ENCODE measurements at places on chromosomes 1 and 21. TPM values are rescaled to one million over a fixed set of nuclear protein-coding genes. Genes with fewer than 3 reads are reported as not detected.

Gene SAMD13
- 0.15 TPM for total RNA-seq

DNA sequence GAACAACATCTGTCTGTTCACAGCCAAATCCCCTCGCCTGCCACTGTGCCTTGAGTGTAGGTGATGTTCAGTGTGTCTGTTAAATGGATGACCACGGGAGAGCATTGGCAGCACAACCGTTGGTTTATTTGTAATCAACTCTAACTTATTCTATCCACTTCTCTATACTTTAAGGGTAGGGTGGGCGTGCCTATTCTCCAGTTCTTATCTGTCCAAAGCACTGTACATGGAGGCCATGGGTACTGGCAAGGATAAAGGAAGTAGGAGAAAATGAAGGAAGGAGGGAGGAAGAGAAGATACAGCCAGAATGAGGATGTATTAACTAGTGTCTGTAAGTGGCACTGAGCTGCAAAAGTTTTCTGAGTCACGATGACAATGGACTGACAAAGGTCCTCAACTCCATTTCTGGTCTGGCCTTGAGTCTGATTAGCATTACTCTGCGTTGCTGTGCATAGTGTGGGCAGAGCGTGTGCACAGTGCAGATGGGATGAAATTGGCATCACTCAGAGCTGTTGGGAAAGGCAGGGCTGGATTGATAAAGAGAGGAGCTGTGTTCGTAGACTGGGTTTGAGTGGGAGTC lies 7.1 kb downstream of the RHOU start:
- no peak for DNase-seq

DNA sequence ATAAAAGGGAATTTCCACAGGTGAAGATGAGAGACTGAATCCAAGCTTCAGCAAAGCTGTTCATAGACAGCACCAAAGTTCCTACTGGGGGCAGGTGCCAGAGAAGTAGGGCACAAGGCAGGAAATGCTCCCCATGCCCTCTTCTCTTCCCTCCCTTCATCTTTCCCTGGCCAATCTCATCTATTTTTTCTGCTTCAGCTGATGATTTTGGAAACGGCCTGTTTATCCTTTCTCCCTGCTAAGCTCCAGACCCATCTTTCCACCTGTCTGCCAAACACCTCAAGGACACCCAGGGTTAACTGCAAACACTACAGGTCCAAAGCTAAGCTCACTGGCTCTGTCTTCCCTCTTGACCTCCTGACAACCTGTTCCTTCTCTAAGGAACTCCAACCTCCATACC lies 18.1 kb downstream of the KCND3 start:
- no peaks in the 10 kb centered on the region for H3K36me3 ChIP-seq
- H3K27me3 ChIP-seq = peaks cover 32% of the 10 kb centered on the region
- no peak overlapping the region for H3K27ac ChIP-seq
- no peaks in the 10 kb centered on the region for H3K4me1 ChIP-seq

DNA sequence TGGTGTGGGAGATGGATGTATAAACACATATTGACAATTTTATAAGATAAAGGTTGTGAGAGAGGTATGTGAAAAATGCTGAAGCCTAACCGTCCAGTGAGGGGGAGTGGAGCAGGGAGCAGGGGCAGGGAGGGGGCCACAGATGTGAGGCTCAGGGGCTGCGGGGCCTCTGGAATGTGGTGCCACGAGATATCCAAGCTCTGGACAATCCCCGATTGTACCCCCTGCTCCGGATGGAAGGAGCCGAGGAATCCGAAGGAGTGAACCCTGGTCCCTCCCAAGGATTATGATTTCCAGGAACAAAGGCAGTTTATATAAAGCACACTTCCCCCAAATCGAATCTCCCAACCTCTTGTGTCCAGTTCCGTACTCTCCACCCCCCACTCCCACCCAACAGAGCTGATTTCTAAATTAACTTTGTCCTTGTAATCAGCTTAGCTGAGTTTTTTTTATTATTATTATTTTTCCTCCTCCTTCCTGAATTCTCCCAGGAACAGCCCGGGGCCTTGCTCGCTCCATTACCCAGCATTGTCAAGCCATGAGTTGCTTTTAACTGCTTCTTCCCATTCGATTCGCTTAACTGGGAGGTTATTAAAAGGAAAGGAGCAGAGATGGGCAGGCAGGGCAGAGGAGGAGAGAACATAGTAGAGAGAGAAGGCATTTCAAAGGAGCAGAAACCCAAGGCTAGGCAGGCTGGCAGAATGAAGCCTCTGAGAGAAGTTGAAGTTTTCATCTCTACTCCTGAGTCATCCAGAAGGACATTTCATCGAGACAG lies 9.4 kb downstream of the KIRREL1 start:
- no peak overlapping the region for H3K27ac ChIP-seq
- H3K36me3 ChIP-seq = no peaks in the 10 kb centered on the region
- H3K4me1 ChIP-seq = no peaks in the 10 kb centered on the region
- no peak for DNase-seq
- no peak overlapping the region for H3K4me3 ChIP-seq
- peaks cover 7% of the 10 kb centered on the region for H3K27me3 ChIP-seq

Gene SMG5
- total RNA-seq = 68.1 TPM

DNA sequence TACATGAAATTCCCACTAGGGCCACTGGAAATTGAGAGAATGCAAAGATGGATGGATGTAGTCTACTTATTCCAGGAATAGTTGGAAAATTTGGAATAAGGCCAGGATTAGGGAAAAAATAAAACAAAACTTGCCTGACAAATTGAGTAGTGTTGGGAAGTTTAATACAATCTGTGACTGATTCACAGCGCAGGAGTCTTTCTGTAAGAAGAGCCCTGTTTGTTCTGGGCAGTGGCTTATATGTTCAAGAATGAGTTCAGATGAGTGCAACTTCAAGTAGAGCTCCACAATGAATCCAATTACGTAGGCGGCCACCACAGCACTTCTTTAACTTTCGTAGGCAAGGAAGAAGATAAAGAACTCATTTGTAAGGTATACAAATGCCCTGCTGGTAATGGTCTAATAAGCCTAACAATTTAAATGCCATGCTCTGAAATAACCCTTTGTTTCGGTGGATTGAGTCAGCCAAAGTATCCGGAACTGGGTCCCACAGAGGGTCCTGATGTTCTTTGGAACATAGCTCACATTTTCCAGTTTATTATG lies 47.1 kb upstream of the KCNE1 start:
- H3K27ac ChIP-seq = no peak overlapping the region
- H3K4me1 ChIP-seq = no peaks in the 10 kb centered on the region
- H3K27me3 ChIP-seq = no peaks in the 10 kb centered on the region
- no peak for DNase-seq

- H3K4me3 ChIP-seq = no peak overlapping the region
- no peaks in the 10 kb centered on the region for H3K4me1 ChIP-seq
- H3K36me3 ChIP-seq = no peaks in the 10 kb centered on the region
- DNase-seq = no peak
- H3K27me3 ChIP-seq = no peaks in the 10 kb centered on the region
These were observed 19.8 kb downstream of the SERINC2 start for GRCh38 chr1:31432592-31433395.

DNA sequence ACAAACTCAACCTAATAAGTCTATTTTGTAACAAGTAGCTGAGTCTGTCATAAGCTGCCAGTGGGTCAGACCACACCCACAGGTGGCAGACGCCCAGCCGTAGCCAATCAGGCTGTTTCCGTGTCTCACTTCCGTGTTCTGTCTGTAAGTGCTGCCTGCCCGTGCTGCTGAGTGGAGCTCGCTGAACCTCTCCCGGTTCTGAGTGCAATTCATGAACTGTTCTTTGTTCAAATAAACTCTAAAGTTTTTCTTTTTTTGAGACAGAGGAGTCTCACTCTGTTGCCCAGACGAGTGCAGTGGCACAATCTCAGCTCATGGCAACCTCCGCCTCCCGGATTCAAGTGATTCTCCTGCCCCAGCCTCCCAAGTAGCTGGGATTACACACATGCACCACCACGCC lies 25.1 kb downstream of the POFUT2 start:
- peaks cover 3% of the 10 kb centered on the region for H3K27me3 ChIP-seq
- no peak overlapping the region for H3K27ac ChIP-seq
- no peak for DNase-seq
- peaks cover 39% of the 10 kb centered on the region for H3K36me3 ChIP-seq
- peaks cover 23% of the 10 kb centered on the region for H3K4me1 ChIP-seq
- H3K4me3 ChIP-seq = no peak overlapping the region

DNA sequence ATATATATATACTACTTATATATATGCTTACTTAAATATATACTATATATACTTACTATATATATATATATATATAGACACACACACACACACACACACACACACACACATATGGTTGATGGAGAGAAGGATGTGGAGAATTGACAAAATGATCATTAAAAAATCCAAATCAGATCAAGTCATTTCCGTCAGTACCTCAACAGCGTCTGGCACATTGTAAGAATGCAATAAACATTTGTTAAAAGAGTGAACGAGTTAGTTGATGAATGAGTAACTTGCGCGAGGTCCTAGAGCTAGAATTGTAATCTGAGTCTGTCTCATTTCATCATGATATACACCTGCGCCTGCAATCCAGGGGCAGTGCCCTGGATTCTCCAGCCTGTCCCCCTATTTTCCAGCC lies 243.0 kb upstream of the MAP1LC3C start:
- no peak overlapping the region for H3K27ac ChIP-seq
- H3K4me3 ChIP-seq = no peak overlapping the region
- H3K27me3 ChIP-seq = no peaks in the 10 kb centered on the region
- H3K36me3 ChIP-seq = no peaks in the 10 kb centered on the region

Gene CFH
- total RNA-seq = 5.3 TPM

Gene WASF2
- 143 TPM for total RNA-seq

- H3K36me3 ChIP-seq = no peaks in the 10 kb centered on the region
- H3K27ac ChIP-seq = no peak overlapping the region
- H3K4me1 ChIP-seq = no peaks in the 10 kb centered on the region
- H3K27me3 ChIP-seq = peaks cover 26% of the 10 kb centered on the region
- H3K4me3 ChIP-seq = no peak overlapping the region
These were observed 61.7 kb downstream of the FCRL5 start for GRCh38 chr1:157490467-157491165.

DNA sequence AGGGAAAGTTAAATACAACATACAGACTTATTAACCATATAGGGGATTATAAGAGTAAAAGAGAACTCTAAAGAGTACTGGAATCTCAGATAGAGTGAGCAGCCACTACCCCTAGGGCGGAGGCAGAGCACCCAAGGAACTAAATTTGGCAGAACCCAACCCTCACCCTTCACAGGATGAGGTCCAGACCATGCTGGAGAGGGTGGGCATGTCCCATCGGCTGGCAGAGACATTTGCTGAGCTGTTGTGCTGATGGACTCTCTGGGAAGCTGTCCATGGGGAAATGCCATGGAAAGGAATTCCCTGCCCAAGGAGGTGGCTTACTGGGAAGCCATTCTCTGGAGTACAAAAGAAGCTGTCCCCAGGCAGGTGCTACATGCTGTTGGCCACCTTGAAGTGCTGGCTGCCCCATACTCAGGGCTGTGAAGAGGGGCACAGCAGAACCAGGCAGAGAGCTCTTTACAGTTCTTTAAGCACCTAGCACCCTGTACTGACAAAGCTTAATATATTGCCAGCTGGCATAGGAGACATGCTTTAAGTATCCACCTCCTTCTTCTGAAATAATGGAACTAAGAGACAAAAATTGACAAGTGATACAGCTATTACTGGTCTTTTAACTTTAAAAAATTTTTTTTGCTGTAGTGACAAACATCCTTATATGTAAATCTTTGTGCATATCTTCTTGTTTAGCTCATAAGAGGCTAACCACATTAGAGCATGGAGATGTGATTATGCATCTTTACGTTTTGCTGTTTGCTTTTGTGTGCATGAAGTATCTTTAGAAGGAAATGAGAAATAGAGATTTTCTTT lies 29.6 kb downstream of the TSNAX start:
- DNase-seq = no peak
- H3K36me3 ChIP-seq = peaks cover 23% of the 10 kb centered on the region
- peaks cover 21% of the 10 kb centered on the region for H3K4me1 ChIP-seq
- H3K4me3 ChIP-seq = no peak overlapping the region

GRCh38 chr1:114076308-114076707 lies 77.4 kb downstream of the SYT6 start:
- peaks cover 4% of the 10 kb centered on the region for H3K36me3 ChIP-seq
- H3K4me3 ChIP-seq = no peak overlapping the region
- DNase-seq = no peak

GRCh38 chr1:192584866-192585265 lies 9.3 kb downstream of the RGS1 start:
- H3K4me3 ChIP-seq = no peak overlapping the region
- no peak for DNase-seq
- peaks cover 13% of the 10 kb centered on the region for H3K4me1 ChIP-seq
- H3K36me3 ChIP-seq = peaks cover 2% of the 10 kb centered on the region

Gene DPM3
- total RNA-seq = 58.9 TPM

- DNase-seq = no peak
- peaks cover 2% of the 10 kb centered on the region for H3K27me3 ChIP-seq
- no peaks in the 10 kb centered on the region for H3K36me3 ChIP-seq
- no peak overlapping the region for H3K27ac ChIP-seq
These were observed 17.4 kb upstream of the SLC6A9 start for GRCh38 chr1:44048532-44049215.

GRCh38 chr1:193543259-193543658 lies 356.8 kb upstream of the B3GALT2 start:
- no peak for DNase-seq
- no peak overlapping the region for H3K27ac ChIP-seq
- no peaks in the 10 kb centered on the region for H3K27me3 ChIP-seq
- peaks cover 53% of the 10 kb centered on the region for H3K4me1 ChIP-seq
- H3K4me3 ChIP-seq = no peak overlapping the region

DNA sequence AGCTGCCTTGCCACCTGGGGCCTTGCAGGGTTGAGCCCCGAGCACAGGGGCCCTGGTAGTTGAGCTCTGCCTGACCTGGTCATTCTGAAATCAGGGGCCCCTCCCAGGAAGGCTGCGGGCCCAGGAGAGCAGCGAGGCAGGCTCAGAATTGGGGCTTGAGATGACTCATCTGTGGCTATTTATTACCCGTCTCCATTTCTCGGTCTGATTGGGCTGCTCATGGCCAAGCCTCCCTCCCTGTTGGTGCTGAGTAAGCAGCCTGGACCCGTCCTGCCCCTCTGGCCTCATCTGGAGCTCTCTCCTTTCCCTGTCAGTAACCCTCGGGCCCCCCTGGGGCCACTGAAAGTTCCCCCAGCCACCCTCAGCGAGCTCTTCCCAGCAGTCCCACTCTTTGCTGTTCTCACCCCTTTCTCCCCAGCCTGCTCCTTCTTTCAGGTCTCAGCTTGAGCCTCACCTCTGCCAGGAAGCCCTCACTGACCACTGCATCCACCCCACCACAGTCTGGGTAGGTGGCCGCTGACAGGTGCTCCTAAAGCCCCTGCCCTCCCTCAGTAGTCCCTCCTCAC lies 11.0 kb upstream of the TNFRSF8 start:
- H3K36me3 ChIP-seq = no peaks in the 10 kb centered on the region
- DNase-seq = no peak
- H3K4me1 ChIP-seq = peaks cover 27% of the 10 kb centered on the region
- H3K27ac ChIP-seq = peak overlapping the region; percentile 41
- no peak overlapping the region for H3K4me3 ChIP-seq
- H3K27me3 ChIP-seq = no peaks in the 10 kb centered on the region

- H3K27me3 ChIP-seq = no peaks in the 10 kb centered on the region
- no peak for DNase-seq
- no peak overlapping the region for H3K4me3 ChIP-seq
- no peaks in the 10 kb centered on the region for H3K4me1 ChIP-seq
- no peak overlapping the region for H3K27ac ChIP-seq
These were observed 36.2 kb downstream of the PBX1 start for GRCh38 chr1:164595212-164595611.

Measured in activated CD4-positive, alpha-beta T cell treated with anti-CD3 and anti-CD28 coated beads, Interleukin-2, amount 10 ng/mL, durations not matched to agents 7 days and 5 days (primary cell).